ENCODE measurements at places on chromosomes 16 and 17. TPM values are rescaled to one million over a fixed set of nuclear protein-coding genes. Genes with fewer than 3 reads are reported as not detected.
A peak's percentile ranks its signal among the peaks of the same experiment; 100 is the strongest.

GSG1L2 gene
- total RNA-seq, result not detected

PRCD gene
- total RNA-seq, result 1.4 TPM

GRCh38 chr16:16059895-16060590 lies 110.6 kb downstream of the ABCC1 start:
- peaks cover 17% of the 10 kb centered on the region for H3K36me3 ChIP-seq
- H3K4me1 ChIP-seq, result peaks cover 6% of the 10 kb centered on the region
- no peak overlapping the region for H3K4me3 ChIP-seq
- no peak overlapping the region for H3K27ac ChIP-seq
- DNase-seq, result no peak

- H3K27ac ChIP-seq, result no peak overlapping the region
- no peaks in the 10 kb centered on the region for H3K27me3 ChIP-seq
- H3K4me3 ChIP-seq, result no peak overlapping the region
- peaks cover 8% of the 10 kb centered on the region for H3K4me1 ChIP-seq
Measured at GRCh38 chr16:27738596-27738995, 188.7 kb downstream of the KATNIP start.

- DNase-seq, result no peak
- no peaks in the 10 kb centered on the region for H3K4me1 ChIP-seq
- no peak overlapping the region for H3K27ac ChIP-seq
- no peaks in the 10 kb centered on the region for H3K27me3 ChIP-seq
Measured at GRCh38 chr17:69492410-69493071, 78.0 kb downstream of the MAP2K6 start.

DNA sequence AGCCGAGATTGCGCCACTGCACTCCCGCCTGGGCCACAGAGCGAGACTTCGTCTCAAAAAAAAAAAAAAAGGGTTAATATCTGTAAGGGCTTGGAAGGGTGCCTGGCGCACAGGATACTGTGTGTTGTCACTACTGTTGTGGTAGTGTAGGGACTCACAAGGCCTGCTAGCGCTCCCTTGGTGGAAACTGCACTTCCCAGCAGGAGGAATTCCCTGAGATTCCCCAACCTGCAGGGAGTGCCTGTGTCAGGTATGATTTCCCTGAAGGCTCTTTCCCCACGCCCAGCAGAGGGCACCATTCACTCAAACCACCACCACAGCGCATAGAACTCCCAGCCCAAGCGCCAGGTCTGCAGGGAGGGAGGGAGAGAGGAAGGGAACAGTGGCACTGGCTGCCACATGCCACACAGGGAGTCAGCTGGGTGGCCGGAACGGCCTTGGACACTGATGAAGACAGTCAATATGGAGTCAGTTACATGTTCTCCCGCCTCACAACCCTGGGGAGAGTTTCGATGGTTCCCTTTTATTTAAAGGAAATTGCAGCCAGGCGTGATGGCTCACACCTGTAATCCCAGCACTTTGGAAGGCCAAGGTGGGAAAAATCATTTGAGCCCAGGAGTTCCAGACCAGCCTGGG lies 32.7 kb upstream of the CDH1 start:
- peaks cover 5% of the 10 kb centered on the region for H3K4me1 ChIP-seq
- no peak overlapping the region for H3K27ac ChIP-seq
- H3K4me3 ChIP-seq, result no peak overlapping the region
- DNase-seq, result no peak
- no peaks in the 10 kb centered on the region for H3K36me3 ChIP-seq
- H3K27me3 ChIP-seq, result no peaks in the 10 kb centered on the region

GRCh38 chr16:67163999-67164558 lies 466 bp upstream of the HSF4 start:
- H3K4me3 ChIP-seq, result peak overlapping the region; percentile 48
- H3K27me3 ChIP-seq, result peaks cover 49% of the 10 kb centered on the region

EMP2 gene
- total RNA-seq, result 109 TPM

- H3K4me3 ChIP-seq, result no peak overlapping the region
- peaks cover 10% of the 10 kb centered on the region for H3K4me1 ChIP-seq
- no peak overlapping the region for H3K27ac ChIP-seq
- DNase-seq, result no peak
- peaks cover 97% of the 10 kb centered on the region for H3K27me3 ChIP-seq
Measured at GRCh38 chr17:36923814-36924221, 13.5 kb upstream of the LHX1 start.

DNA sequence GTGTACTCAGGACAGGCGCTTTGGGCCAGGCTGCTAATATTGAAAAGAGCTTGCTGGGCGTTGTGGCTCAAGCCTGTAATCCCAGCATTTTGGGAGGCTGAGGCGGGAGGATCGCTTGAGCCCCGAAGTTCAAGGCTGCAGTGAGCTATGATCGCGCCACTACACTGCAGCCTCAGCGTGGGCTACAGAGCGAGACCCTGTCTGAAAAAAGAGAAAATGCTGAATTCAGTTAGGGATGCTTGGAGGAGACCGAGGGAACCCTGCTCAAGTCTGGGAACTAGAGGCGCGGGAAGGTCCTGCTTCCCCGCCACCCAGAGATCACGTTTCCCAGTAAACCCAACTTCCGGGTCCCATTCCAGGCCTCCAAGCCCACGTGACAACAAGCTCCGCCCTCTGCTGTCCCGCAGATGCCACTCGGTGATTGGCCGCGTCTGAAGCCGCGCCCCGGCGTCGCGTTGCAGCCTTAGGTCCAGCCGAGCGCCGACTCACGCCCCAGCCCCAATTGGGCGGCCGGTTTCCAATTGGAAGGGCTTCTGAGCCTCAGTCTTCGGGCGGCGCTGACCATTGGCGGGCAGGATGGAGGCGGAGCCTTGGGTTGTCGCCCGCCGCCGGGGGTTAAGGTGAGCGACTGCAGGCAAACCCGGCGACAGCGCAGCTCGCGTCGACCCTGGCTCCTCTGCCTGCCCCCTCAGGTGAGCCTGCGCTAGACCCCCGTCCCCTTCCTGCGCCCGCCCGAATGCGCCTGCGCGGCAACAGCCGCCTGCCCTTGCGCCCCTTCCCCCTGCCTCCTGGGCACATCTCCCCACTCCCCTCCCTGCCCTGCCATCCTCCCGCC lies at the start of gene PHKG2:
TSS of gene PHKG2 (plus strand) at position 627 of the 835 bp plus-strand sequence. CDS start 396 bp downstream, outside the sequence.
- peaks cover 16% of the 10 kb centered on the region for H3K36me3 ChIP-seq
- peak within 1 kb of the TSS; percentile 89 for H3K27ac ChIP-seq
- peak within 1 kb of the TSS; percentile 98 for H3K4me3 ChIP-seq
- peak; percentile 90 for DNase-seq

DNA sequence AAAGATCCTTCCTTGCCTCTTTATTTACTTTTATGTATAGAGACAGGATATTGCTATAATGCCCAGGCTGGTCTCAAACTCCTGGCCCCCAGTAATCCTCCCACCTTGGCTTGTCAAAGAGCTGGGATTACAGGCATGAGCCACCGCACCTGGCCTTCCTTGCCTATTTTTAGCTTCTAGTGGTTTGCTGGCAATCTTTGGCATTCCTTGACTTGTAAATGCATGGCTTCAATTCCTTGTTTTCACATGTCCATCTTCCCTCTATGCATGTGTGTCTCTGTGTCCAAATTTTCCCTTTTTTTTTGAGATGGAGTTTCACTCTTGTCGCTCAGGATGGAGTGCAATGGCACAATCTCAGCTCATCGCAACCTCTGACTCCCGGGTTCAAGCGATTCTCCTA lies 22.5 kb downstream of the HEXIM2 start:
- no peaks in the 10 kb centered on the region for H3K27me3 ChIP-seq
- H3K4me1 ChIP-seq, result no peaks in the 10 kb centered on the region
- no peaks in the 10 kb centered on the region for H3K36me3 ChIP-seq
- no peak overlapping the region for H3K4me3 ChIP-seq
